ENCODE measurements at places on chromosomes 5 and 9.

DNA sequence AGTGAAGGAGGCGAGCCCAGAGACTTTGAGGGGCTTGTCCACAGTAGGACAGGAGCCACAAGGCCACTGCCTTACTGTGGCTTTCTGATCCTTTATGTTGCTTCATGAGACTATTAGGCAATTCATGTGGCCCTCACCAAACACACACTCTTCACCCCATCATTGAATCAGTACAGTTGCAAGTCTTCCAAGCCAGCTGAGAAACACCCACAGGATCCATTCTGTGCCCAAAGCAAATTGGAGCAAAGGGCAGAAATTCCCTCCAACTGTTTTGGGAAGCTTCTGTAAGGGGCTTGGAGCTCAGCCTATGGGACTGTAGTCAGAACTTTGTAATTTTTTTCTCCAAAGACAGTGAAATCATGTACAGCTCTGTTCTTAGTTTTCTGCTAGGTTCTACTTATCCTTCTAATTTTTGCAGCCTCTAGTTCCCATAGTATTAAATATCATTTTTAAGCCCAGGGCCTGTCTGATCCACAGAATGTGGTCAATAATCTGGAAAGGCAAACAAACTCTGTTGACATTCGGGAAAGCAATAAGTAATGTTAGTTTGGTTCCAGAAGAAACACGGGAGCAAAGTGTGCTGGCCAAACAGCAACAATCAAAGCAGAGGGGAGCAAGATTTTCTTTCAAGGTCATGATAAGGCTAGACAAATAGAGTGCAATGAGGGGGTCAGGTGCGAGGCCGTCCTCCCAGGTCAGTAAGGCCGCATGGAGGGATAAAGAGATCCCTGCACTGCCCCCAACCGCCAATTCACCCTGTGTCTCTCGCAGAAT is 47.0 kb downstream of the UBE2QL1 start:
- DNase-seq, result no peak

- DNase-seq, result no peak
Observed at GRCh38 chr5:165370794-165371193, 1865.4 kb downstream of the MAT2B start.

- DNase-seq, result no peak
Observed at GRCh38 chr5:57478826-57479225, 3.8 kb downstream of the ACTBL2 start.

DNA sequence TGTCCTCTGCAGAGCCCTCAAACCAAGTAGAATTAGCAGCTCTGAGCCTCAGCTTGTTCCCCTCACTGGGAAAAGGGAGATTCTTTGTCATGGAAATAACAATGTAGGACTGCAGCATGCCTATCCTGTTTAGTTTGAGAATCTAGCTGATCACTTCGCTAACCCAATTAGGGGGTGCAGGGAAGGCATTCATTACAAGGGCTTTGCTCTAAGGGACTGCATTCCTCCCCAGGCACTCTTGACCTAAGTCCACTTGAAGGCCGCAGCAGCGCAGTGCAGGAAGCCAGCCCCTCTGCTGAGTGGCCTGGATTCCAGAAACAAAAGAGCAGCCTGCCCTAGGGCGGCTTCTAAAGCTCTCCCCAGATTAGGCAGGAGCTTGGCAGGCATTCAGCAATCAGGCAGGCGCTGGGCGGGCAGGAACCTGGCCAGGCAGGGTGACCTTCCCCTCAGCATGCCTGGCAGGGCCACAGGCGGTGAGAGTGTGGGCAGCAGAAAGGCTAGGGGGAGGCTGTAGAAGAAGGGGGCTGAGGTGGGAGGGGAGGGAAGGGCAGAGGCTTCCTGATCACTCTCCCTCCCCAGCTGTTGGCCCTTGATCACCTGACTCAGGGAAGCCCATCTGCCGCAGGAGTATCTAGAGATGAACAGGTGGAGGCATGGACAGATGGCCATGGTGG is 24.8 kb downstream of the CCNJL start:
- no peak for DNase-seq

Measured in SK-N-MC (cell line).